HT-29 (cell line): ENCODE measurements at places on chromosomes 2 and 18. TPM values are rescaled to one million over a fixed set of nuclear protein-coding genes. Genes with fewer than 3 reads are reported as not detected.

UGT1A8 gene
- total RNA-seq, result 43.6 and 56.6 TPM in 2 replicates

CRYGD gene
- total RNA-seq, result not detected in 2 replicates

TEX261 gene
- 43.3 and 50.1 TPM in 2 replicates for total RNA-seq

CTDP1 gene
- total RNA-seq, result 28.9 and 30.9 TPM in 2 replicates

UCN gene
- 4.9 and 5.6 TPM in 2 replicates for total RNA-seq

MATN3 gene
- 0.26 and 1.0 TPM in 2 replicates for total RNA-seq

IHH gene
- total RNA-seq, result 12.3 and 13.4 TPM in 2 replicates

C2orf42 gene
- total RNA-seq, result 7.0 and 10.5 TPM in 2 replicates

THOC1 gene
- total RNA-seq, result 30.2 and 40.6 TPM in 2 replicates

FAM168B gene
- total RNA-seq, result 104 TPM in 2 replicates

GALNT14 gene
- total RNA-seq, result 58.8 and 68.4 TPM in 2 replicates

CFC1B gene
- not detected in 2 replicates for total RNA-seq

KCNJ3 gene
- 2.2 and 2.3 TPM in 2 replicates for total RNA-seq

DSG1 gene
- not detected in 2 replicates for total RNA-seq

TEX44 gene
- total RNA-seq, result not detected in 2 replicates

VIL1 gene
- total RNA-seq, result 230 and 247 TPM in 2 replicates

HAAO gene
- not detected in 2 replicates for total RNA-seq

DNA sequence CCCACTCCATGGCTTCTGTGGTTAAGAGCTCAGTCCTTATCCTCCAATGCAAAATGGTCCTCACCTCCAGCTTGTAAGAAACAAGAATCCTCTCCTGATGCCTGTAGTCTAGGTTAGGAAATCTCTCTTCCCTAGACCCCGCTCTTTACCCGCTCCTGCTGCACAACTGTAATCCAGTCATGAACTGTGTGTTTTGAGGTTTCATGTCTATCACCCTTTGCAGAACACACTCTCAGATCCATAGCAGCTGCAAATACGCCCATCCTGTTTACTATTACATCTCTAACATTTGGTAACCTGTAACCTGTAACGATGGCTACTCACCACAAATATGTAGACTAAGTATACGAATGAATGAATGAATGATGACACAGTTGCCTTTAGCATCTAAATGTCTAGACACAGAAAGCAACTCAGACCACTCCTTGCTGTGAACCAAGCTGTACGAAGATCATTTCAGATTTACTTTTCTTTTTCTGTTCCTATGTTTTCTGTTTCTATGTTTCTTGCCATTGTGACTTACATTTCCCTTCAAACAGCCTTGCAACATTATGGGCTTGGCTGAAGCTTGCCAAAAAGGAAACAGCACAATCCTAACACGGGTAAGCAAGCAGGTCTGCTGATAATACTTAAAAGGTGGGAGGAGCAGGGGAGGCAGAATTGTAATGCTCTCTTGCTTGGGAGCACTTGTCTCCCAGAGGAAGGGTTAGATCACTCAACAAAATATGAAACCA, 53.7 kb downstream of the EPHA4 start:
- DNase-seq, result no peak

DNA sequence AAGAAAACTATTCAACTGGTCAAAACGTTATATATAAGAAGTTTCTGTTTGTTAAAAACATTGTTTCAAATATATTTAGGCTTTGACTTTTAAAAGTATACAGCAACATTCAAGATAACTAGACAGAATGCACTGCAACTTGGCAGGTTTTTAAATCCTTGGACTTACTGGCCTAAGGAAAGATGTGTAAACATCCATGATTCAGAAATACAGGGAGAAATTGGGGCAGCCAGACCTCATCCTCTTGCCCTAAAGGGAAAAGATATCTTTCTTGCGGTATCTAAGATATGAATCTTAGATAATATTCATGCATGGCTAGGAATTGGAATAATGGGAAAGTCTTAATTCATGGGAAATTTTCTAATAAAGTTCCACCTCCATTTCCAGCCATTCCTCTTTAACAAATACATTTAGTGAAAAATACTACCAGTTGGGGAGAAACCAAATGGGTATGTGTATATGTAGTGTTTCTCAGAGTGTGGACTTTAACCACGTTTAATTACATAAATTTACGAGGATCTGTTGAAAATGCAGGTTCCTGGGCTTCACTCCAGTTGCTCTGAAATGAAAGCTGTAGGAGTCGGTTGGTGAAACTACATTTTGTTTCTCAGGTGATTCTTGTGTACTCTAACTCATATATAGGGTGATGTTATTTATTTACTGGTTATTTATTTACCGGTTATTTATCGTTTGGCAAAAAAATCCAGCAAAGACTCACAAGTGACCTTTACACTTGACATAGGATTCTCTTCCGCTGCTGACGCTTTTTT, 587 bp upstream of the TANK start:
- no peak for DNase-seq

GRCh38 chr2:25854613-25855012, 23.7 kb downstream of the ASXL2 start:
- no peak for DNase-seq

- no peak for DNase-seq
Observed at GRCh38 chr18:55998801-55999385, 410.9 kb upstream of the TCF4 start.

- DNase-seq, result no peak
Observed at GRCh38 chr2:236665572-236666118, 96.0 kb downstream of the ACKR3 start.

- DNase-seq, result peak; percentile 18
Observed at GRCh38 chr2:96320728-96321622, 4.1 kb upstream of the ITPRIPL1 start.

- DNase-seq, result no peak
Observed at GRCh38 chr2:10906926-10907625, 4.7 kb upstream of the KCNF1 start.

GRCh38 chr2:55165626-55166025, 66.5 kb downstream of the CLHC1 start:
- peak; percentile 15 for DNase-seq

- DNase-seq, result no peak
Observed at GRCh38 chr18:24982831-24983230, 369.1 kb downstream of the ZNF521 start.

DNA sequence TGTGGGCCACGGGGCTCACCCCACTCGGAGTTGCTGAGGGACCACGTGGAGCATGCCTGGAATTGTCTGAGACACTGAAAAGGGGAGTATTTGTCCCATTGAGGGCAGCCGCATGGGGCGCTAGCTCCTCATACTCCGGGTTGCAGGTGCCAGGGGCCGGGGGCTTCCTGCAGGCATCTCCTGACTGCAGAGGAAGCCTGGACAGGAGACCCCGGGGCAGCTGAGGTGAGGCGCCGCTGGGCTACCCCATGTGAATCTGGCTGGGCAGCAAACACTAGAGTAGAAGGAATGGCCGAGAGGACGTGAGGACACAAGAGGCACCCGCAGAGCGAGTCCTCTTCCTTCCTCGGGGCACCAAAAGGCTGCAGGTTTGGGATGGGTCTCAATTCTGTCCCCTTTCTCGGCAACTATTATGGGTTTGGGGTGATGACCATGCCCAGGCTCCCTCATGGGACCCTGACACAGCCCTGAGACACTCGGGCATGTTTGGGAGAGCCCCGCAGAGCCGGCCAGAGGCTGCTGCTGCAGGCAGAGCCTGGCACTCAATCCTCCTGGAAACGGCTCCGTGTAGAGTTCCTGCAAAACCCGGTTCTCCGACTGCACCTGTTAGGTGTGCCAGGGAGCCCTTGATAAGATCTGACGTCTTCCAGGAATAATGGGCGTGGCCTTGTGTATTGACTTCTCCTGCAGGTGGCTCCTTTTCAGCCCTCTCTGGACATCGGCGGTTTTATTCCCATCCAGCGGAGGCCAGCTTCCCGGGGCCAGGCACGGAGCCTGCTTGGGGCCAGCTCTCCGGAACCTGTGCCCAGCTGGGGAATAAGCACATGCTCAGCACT, 77.0 kb downstream of the CTIF start:
- peak; percentile 63 for DNase-seq

- DNase-seq, result peak; percentile 94
Observed at GRCh38 chr18:657311-658000, at the start of gene TYMS. Gene TYMS (plus strand): TSS chr18:657653. CDS start chr18:657743, 90 bp downstream.

- no peak for DNase-seq
Observed at GRCh38 chr2:16055848-16056580, 115.7 kb downstream of the MYCN start.

- no peak for DNase-seq
Observed at GRCh38 chr2:132478461-132479105, 62.0 kb downstream of the GPR39 start.

- no peak for DNase-seq
Observed at GRCh38 chr2:177646791-177647190, 254.2 kb downstream of the AGPS start.

- peak; percentile 20 for DNase-seq
Observed at GRCh38 chr2:182946958-182947369, 80.5 kb upstream of the FRZB start.

DNA sequence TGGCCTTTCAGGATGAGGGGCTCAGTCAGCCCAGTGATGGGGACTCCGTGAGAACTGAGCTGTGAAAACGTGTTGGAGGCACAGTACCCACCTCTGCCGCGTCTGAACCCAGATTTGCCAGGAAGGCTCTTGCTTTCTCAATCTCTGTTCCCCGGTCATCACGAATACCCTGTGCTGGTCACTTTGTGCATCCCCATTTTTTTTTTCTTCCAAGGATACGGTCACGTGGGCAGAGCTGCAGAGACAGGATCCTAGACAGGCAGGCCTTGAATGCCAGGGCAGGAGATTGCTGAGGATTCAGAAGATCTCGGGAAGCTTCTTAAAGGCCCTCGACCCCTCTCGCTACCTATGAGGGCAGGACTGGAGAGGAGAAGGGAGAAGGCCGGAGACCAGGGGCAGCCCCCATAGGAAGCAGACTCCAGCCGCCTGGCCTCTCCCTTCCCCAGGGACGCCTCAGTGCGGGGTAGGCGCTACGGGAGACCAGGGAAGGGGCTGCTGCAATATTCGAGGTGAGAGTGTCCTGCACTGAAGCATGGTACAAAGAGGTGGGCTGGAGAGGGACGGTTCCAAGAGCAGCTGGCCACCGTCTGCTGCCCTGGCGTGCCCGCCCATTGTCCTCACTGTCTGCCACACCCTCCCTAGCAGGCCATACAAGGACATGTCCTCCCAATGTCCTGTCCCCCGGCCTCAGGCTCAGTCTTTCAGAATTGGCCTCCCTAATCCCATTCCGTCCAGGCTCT, 29.0 kb upstream of the TAF1B start:
- no peak for DNase-seq

DNA sequence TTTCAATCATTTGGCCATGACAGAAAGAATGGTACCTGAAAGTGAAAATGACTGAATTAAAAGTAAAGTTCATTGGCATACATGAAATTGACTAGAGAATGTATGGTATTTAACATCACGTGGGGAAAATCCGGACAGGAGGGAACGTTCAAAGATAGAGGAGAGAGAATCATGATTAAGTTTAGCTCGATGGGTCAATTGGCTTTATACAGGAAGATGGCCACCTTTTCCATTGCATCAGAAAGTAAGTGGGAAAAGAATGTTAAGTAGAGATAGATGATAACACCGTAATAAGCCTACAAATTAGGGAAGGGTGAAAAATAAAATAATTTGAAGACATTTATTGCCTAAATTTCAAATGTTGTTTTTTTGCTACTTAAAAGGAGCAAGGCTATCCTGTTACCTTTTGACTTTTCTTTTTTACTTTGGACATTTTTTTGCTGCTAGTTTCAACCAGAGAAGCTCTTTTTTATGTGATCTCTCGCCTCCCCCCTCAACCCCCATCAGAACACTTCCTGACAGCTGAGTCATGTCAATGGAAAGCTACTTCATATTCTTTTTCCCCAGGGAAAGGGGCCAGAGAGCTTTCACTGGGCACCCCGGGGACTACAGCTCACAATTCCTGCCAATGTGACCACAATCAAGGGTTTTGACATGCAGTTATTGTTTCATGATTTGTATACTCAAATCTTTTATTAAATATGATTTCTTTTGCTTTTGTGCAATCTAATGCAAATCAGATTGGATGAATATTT, 767 bp upstream of the CCDC102B start:
- DNase-seq, result no peak

- DNase-seq, result no peak
Observed at GRCh38 chr18:76708071-76708721, 114.2 kb upstream of the ZNF236 start.

DNA sequence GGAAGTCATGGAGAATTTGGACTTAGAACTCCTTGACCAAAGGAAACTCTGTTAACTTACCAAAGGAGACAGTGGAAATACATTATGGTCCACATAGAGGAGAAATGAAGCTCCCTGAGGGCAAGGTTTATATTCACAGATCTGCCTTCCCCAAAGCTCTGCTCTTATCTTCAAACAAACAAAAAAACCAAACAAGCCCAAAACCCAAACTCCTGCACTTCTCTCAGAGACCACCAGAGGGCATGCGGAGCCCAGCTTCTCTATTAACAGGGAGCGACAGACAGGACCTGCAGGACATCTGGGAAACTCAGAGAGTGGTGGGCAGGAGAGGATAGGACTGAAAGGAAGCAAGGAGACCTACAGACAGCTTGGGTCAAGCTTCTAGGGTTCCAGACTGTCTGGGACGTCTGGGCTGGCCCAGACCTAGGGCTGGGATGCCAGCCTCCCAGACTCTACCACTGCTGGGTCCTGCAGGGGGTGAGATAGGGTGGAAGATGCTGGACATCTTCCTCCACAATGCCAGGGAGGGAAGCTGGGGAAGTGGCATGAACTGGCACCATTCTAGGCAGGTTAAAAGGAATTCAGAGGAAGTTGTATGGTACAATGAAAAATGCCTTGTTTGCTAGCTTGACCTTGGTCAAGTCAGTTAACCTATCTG, 4.0 kb upstream of the WNT10A start:
- peak; percentile 95 for DNase-seq

- no peak for DNase-seq
Observed at GRCh38 chr2:235804676-235805075, 310.8 kb downstream of the AGAP1 start.

GRCh38 chr18:41870191-41870590, 84.8 kb upstream of the PIK3C3 start:
- no peak for DNase-seq

- no peak for DNase-seq
Observed at GRCh38 chr2:5694306-5694705, 2.1 kb downstream of the SOX11 start.

DNA sequence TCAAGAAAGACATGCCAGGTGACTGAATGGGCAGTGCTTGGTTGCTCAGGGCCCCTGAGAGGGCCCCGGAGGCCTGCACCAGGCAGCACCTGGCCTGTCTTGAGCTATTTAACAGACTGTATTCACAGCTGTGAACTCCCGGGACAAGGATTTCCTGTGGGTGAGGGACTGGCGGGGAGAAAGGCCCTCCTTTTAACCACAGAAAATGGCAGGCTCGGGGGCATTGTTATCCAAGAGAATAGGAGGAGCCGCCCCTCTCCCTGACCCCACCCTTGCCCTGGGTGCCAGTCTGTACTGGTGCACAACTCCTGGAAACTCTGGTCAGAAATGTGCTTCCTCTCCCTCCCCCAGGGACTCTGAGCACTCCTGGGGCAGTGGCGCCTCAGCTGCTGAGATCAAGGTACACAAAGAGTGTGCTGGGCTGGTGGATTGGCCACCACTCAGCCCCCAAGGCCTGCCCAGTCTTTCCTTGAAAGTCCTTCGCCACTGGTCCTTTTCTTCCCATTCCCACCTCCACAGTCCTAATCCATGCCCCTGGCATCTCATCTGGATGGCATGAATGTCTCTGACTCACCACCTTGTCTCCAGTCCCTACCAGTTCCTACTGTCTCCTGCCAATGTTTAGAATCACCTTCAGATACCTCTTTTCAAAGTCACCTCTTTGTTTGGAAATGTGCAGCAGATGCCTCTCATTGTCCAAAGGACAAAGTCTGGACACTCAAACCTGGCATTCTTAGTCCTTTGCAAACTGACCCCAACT, 19.6 kb upstream of the EPAS1 start:
- no peak for DNase-seq
